ENCODE measurements at places on chromosomes 1 and 21.
A peak's percentile ranks its signal among the peaks of the same experiment; 100 is the strongest.

DNA sequence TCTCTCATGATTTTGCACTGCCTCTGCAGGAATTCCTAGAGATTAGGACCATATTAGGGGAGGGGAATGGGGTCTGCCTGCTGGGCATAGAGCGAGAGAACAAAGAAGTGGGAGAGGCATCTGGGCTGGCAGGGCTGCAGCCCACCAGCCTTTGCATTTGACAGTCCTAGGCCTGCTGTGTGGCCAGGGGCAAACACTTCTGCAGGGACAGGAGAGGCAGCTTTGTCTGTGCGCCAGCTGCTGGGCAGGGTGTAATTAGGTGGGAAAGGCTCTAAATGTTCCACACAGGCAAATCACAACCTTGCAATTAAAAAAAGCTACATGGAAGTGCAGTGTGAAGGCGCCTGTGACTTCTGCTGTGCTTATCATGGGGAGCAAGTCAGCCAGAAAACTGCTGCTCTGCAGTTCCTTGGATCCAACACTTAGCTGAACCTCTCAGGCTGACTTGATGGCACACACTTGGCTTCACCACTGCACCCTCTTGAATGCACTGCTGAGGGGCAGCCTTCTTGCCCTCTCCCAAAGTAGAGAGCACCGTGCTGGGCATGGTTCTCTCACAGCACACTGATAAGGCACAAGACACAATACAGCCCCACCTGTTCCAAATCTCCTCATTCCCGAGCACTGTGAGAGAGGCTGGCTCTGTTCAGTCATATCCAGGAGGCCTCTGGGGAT lies 73.6 kb upstream of the TLR5 start:
- no peak for DNase-seq

- DNase-seq: no peak
Measured at GRCh38 chr1:39800471-39800835, 11.8 kb upstream of the BMP8B start.

- DNase-seq: no peak
Measured at GRCh38 chr1:2476061-2476999, at the start of gene PLCH2. TSS of gene PLCH2 (plus strand) at chr1:2476289. CDS start at chr1:2476589, 300 bp downstream.

- DNase-seq: no peak
Measured at GRCh38 chr1:37989361-37989930, 376 bp downstream of the SF3A3 start.

- peak; percentile 64 for DNase-seq
Measured at GRCh38 chr1:37999430-38000232, 5.7 kb downstream of the FHL3 start.

DNA sequence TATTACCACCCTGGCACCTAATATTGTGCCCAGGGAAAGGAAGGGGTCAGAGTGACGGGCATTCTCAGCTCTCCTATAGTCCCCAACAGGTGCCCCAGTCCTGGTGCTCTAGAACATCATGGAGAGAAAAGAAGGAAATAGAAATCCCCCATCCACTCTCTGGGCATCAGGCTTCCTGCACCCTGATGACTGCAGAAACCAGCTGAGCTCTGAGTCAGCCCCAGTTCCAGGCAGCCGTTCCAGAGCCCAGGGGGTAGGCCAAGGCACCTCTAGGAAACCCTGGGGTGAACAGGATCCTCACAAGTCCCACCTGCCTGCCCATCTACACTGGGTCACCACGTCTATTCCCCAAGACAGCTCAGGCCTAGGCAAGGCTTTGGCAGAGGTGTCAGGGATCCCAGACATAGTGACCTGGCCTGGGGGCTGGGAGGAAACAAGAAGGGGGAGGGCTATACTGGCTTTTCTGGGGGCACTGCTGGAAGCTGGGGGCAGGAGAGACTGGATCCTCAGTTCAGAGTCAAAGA lies 709 bp downstream of the NECTIN4 start:
- DNase-seq: no peak

GRCh38 chr1:108199201-108199691 lies 897 bp downstream of the SLC25A24 start:
- no peak for DNase-seq

GRCh38 chr1:218872026-218872425 lies 301.7 kb upstream of the LYPLAL1 start:
- DNase-seq: no peak

DNA sequence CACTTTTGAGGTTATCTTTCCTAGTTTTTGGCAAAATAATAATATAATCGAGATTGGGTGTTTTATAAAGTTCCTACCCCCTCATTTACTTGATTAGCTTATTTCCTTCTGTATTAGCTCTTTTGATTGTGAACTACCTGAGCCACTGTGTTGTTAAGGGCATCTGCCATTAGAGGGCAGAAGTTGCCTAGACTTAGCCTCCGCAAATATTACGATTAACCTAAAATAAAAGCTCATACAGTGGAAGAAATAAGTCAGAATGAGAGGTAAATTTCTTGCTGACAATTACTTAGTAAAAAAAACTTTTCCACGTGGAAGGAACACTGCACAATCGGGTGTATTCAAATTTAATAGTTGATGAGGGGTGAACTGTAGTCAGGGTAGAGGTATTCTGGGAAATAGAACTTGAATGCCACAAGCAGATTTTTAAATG lies 2.3 kb downstream of the H3-3A start:
- DNase-seq: peak; percentile 42

DNA sequence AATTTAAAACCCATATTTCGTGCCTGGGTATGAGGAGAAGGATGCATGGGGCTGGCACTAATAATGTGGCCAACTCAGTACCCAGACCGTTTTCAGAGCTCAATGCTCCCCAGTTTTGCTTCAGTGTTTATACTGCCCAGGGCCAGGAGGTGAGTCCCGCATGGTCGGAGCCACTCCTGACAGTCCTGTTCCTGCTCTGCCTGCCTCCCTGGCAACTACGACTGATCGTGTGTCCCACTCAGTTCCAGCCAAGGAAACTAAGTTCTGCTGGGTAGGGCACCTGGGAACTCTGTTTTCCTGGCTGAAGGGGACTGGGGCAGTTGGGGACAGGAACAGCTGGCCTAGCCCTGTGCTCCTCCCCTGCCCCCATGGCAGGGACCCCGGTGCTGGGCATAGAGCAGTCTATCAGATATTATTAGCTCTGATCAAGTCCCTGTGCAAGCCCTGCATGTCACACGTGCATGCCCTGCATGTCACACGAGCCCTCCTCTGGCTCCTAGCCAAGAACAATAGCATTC lies 19.2 kb downstream of the S100A7 start:
- DNase-seq: no peak

DNA sequence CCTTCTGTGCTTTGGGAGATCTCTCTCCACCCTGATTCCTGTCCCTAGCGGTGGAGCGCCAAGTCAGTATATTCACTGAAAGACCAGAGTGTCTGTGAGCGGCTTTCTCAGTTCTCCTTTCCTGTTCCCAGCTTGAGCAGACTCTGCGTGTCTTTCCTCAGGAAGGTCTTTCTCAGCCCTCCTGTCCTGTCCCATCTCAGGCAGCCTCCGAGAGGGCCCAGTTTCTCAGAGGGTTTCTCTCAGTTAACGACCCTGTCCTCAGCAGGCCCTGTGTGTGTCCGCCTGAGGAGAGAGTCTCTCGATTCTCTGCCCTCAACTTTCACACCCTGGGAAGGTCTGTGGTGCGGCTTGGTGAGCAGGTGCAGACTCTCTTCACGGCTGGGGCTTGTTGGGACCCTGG lies 34.0 kb upstream of the CHIT1 start:
- DNase-seq: no peak

- no peak for DNase-seq
Measured at GRCh38 chr1:226443033-226443432, 35.1 kb upstream of the PARP1 start.

GRCh38 chr1:99763956-99764355 lies 2.5 kb downstream of the FRRS1 start:
- DNase-seq: no peak

DNA sequence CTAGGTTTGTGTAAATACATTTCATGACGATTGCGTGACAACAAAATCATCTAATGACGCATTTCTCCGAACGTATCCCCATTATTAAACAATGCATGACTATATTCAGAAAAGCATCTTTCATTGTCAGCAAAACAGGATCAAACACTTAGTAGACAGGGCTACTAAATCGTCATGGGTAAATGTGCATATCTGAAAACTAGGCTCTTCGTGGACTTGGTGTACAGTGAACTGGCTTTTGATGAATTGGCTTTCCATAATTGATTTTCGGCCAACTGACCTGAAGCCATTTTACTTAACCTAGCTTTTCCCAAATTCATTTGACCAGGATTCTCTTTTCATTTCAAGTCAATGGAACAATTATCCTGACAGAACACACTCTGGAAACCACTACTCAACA lies 665.0 kb downstream of the SMYD3 start:
- no peak for DNase-seq

DNA sequence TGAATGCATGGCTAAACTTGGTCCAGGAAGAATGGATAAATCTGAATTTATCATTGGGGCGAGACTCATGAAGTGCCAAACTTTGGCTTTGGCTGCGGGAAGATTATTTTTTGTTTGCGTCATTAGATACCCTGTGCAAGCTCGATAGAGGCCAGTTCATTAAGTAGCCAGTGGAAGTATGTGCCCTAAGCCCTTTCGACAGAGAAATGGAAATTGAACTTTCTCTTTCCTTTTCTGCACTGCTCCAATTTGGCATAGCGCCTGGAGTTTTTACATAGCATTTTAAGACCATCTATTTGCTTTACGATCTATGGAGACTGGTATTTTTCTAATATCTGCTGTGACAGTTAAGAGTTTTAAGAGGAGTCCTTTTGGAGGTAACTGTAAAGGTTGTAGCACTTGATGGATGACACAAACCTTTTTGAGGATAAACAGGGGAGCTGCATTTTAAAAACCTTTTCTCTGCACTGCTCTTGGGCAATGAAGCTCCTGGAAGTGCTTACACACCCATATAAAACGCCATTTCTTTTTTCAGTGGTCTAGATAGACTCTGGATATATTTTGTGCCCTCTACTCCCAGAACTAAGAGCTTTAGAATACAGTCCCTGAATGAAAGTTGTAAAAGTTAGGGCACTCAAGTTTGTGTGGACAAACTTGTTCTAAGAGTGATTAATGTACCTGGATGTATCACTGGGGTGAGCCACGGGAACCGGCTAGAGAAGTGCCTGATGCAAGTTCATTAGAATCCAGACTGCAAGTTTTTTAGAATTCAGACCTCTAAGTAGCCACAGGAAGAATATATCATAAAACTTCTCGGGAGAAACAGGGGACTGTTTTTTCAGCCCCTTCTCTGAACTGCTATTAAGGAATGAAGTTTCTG lies 41.3 kb upstream of the CFHR3 start:
- DNase-seq: no peak

- no peak for DNase-seq
Measured at GRCh38 chr1:4745560-4745959, 91.2 kb downstream of the AJAP1 start.

DNA sequence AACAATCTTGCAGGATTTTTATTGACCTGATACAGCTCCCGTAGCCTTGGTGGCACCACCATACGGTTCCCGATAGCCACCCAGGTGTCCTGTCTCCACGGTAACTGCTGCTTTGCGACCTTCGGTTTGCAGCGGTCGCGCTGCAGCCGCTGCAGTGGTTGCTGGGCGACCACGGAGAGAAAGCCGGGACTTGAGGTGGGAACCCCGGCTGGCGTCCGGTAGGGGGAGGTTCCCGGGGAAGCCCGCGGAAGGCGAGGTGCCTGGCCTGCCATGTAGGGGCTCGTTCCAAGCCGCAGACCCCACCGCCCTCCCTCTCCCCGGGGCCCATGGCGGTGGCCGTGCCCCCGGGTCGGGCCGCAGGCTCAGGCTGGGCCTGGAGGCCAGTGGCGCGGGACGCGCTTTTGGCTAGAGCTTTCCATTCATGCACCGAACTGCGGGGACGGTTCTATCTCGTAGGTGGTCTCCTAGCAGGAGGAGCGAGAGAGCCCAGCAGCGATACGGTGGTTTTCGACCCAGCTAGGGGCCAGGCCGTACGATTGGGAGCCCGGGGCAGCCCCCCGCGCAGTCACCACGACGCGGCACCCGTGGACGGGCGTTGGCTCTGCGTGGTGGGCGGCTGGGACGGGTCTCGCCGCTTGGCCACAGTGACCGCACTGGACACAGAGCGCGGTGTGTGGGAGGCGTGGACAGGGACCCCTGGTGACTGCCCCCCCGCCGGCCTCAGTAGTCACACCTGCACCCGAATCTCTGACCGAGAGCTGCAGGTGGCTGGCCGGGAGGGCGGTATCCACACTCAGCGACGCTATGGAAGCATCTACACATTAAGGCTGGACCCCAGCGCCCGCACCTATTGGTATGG lies at the start of gene KLHDC9:
KLHDC9 (plus strand) TSS at position 152 of the 859 bp plus-strand sequence; CDS start at position 327, 175 bp downstream.
- DNase-seq: peak; percentile 65

GRCh38 chr1:156160743-156161171 lies 7.4 kb downstream of the SEMA4A start:
- DNase-seq: no peak

DNA sequence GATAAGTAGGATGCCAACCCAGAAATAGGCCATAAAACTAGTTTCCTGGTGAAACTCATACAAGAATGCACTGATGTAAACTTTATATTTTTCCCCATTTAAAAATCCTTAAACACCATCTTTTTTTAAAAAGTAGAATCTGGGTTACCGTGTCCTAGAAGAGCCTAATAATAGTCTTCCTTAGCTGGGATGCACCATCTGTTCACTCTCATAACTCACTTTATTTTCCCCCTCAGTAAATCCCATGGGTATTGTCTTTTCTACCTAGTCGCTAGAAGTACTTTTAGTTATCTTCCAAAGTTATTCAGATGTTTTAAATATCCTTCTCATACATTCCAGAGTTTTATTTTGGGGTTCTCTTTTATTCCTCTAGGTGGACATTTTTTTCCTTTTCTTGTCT lies 250.2 kb downstream of the PLA2G4A start:
- no peak for DNase-seq

Data from SW 1271 (cell line).